ENCODE measurements at places on chromosomes 6 and 20. TPM values are rescaled to one million over a fixed set of nuclear protein-coding genes. Genes with fewer than 3 reads are reported as not detected.

Gene SRSF6
- total RNA-seq = 159 TPM

Gene TLDC2
- total RNA-seq = not detected

Gene HRH3
- 0.10 TPM for total RNA-seq

Gene NNAT
- not detected for total RNA-seq
